ENCODE measurements at places on chromosomes 2 and 18.

- no peak for DNase-seq
Measured at GRCh38 chr2:136004965-136005364, 19.5 kb upstream of the DARS1 start.

DNA sequence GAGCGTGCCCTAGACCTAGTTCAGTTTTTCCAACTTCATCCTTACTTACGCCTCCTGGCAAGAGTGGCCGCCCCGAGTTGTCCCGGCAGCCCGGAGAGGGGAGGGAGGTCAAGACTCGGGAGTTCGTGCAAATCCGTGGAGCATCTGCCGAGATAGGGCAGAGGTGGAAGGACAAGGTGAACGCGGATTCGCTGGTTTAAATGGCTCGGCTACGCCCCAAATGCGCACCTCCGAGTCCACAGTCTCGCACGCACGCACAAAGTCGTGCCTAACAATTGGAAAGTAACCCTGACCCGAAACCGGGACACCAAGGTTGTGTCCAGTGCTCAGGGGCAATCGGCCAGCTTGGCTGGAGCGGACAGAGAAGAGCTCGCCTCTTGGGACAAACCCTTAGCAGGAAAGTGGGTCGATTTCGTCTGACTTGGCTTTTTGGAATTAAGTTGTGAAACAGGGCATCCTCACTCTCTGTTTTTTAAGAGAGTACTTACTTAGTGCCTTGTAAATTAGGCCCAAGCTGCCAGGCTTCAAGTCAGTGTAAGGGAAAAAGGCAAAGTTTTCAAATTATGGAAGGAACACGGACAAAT, 726 bp upstream of the SS18 start:
- no peak for DNase-seq

DNA sequence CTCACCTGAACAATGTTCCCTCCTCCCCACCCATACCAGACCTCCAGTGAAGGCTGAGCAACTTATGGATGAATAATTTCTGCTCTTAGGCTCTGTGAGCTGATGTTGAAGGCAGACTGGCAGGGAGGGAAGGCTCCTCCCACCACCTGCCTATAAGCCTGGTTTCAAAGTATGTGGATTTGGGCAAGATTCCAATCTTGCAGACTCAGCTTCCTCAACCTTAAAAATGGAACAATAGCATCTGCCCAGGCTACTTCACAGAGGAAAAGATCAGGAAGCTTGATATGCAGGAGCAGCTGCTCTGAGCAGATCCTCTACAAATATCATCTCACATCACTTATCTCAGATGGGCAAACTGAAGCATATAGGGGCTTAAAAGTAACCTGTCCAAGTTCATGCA, 112.2 kb downstream of the ZFP36L2 start:
- DNase-seq, result no peak

GRCh38 chr2:127166231-127166860, 53.8 kb downstream of the CYP27C1 start:
- no peak for DNase-seq

- DNase-seq, result no peak
Measured at GRCh38 chr2:43391201-43391877, 164.9 kb upstream of the ZFP36L2 start.

DNA sequence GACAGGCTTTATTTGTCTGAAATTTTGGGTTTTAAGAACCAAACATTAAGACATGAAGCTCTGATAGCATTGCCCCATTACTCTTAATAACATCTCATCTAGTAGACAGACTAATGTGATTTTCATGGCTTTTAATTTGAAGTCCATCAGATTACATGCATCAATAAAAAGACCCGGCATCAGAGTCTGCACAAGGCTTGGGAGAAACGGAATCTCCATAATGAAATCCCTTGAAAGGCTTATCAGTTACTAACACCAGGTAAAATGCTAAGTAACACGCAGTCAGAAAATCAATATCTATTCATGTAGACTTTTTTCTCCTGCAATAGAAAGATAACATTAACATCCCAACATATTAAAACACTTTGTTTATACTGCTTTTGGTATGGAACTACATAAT, 1485.2 kb upstream of the DDX18 start:
- DNase-seq, result no peak

DNA sequence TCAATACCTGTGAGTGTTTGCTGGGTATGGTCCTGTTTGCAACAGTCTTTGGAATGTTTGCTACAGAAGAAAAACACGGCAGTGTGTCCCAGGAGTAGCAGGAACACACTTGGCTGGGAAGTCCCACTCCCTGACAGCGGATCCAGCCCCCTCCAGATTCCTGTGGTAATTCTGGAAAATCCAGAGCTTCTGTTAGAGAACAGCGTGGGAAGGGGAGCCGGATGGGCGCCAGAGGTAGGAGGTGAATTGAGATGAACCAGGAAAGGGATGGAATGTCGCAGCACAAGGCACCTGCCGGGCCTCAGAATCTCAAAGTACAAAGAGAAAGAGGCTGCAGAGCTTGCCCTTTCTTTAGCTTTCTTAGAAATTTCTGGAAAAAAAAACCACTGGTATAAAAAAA, 221.9 kb downstream of the MYT1L start:
- DNase-seq, result no peak

- no peak for DNase-seq
Measured at GRCh38 chr18:8750954-8751415, 45.6 kb downstream of the MTCL1 start.

GRCh38 chr2:17517481-17518211, 594 bp downstream of the RAD51AP2 start:
- no peak for DNase-seq

DNA sequence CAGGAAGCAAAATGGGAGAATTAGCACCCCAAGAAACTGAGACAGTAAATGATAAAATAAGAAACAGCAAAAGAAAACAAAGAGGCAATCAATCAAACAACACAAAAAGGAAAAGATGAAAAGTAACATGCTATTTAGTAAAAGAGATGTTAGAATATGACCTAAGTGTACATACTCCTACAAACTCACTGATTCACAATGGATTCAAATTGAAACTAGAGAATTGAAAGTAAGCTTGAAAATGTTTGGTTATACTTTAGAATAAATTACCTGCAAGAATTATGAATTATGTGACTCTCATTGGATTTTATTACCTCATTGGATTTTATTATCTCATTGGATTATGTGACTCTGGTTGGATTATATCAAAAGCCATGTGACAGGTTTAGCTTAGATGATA, 22.8 kb upstream of the CCNYL1 start:
- DNase-seq, result no peak

GRCh38 chr2:39608263-39608575, 57.5 kb upstream of the TMEM178A start:
- DNase-seq, result no peak

GRCh38 chr2:70473101-70473722, 80.4 kb downstream of the TGFA start:
- no peak for DNase-seq

DNA sequence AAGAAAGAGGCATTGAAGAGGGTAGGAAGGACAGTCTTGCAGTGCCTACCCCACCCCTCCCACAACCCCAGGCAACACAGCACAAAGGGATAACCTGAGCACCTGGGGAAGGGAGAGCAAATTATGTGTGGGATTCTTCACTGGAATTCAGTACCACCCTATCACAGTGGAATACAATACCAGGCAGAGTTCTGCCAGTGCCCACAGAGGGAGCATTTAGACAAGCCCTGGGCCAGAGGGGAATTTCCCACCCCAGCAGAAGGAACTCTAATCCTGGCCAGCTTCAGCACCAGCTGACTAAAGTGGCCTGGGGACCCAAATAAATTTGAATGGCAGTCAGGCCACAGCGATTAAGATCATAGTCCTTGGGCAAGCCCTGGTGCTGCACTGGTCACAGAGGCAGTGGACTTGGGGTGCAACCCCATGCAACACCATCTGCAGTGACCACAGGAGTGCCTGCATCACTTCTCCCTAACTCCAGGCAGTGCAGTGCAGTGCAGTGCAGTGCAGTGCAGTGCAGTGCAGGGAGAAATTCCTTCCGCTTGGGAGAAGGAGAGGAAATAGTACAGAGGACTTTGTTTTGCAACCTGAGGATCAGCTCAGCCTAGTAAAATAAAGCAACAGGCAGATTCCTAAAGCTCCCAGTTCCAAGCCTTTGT, 147.8 kb upstream of the SRD5A2 start:
- no peak for DNase-seq

DNA sequence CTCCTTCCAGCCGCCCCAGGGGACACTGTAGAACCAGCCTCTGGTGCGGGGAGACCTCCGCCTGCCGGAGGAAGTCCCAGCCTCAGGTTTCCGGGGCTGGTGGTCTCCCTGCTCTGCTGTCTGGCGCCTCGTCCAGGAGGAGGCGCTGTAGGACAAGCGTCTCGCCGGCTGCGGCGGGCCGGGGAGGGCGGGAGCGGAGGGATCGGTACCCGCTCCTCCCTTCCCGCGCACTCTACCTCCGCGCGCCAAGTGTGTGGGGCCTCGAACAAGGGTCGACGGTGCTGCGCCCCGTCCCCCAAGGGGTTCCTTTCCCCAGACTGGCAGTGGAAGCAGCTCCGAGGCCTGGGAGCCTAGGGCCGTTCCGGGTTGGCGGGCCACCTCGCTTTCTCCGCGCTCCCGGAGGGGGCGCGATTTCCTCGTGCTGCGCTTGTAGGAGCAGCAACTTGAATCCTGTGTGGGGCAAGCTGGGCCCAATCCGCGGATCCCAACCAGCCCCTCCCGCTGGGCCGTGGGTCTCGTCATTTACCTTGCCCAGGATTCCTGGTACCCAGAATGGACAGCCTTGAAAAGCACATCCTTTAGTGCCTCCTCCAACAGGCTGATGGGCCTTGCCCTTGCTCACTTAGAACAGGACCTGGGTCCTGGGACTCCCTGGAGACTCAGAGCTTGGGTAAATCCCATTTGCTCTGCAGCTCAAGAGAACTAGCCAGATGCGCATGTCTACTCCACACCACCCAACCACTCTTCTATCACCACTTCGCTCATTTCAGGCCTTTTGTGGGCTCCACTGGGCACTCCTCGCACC, 10.6 kb upstream of the HOXD4 start:
- DNase-seq, result peak; percentile 46

DNA sequence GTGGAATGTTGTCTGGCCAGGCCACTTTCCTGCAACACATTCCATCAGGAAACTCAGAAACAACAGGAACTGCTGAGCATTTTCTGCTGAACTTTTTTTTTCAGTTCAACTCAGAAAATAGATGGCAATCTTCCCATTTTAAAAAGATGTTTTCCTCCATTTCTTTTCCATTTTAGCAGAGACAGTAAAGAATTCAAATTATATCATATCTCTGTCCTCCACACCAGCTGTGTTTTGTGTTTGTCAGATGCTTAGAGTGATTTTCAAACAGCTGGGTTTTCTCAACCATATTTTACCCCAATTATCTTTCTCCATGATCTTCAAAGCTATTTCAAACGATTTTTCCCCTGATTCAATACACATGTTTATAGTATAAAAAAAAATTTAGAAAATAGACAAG, 713.4 kb downstream of the LRRTM4 start:
- DNase-seq, result no peak

DNA sequence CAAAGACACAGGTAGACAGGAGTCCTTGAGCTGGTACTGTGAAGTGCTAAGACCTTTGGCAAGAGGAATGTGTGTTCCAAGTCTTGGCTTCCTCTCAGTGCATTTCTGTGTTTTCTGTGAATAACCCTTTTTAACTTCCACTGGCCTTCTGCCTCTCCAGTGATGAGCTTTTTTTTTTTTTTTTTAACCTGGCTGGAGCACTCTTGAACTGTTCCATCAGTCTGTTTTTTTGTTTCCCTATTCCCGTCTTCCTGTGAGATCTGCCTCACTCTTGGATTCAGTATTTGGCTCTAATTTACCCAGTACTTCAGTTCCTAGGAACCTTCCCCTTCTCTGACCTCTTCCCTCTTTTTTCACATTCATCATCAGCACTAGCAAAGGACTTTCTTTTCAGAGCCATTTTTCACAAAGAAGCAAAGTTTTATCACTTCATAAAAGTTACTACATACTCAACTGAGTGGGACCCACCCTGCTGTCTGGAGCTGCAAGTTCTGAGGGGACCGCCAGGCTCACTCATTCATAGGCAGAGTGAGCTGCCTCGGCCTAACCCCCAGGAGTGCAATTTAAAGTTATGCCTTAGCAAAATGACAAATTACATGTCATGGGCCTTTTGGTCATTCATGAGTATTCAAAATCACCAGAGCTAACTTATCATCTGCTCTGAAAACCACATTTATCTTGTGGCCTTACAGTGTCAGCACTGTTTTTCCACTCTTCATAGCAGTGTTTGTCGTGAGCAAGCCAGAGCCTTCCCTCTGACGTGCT, 126.9 kb upstream of the DAPL1 start:
- DNase-seq, result no peak

- no peak for DNase-seq
Measured at GRCh38 chr2:176999301-176999700, 213.3 kb upstream of the HNRNPA3 start.

DNA sequence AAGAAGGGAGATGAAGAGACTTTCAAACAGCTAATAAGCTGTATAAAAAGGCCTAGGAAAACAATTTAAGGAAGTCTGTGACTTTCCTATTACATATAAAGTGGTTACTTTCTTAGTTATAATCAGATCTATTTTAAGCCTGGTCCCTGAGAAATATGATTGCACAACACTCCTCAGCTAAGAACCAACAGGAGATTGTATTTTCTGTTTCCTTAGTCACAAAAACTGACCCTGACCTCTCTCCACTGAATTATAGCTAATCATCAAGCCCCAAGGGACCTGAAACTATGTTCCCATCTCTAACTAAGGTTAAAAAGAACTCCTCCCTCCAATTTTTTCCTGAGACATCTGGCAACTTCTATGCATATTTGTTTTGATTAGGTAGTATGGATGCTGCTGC, 106.9 kb downstream of the ROCK1 start:
- DNase-seq, result no peak

DNA sequence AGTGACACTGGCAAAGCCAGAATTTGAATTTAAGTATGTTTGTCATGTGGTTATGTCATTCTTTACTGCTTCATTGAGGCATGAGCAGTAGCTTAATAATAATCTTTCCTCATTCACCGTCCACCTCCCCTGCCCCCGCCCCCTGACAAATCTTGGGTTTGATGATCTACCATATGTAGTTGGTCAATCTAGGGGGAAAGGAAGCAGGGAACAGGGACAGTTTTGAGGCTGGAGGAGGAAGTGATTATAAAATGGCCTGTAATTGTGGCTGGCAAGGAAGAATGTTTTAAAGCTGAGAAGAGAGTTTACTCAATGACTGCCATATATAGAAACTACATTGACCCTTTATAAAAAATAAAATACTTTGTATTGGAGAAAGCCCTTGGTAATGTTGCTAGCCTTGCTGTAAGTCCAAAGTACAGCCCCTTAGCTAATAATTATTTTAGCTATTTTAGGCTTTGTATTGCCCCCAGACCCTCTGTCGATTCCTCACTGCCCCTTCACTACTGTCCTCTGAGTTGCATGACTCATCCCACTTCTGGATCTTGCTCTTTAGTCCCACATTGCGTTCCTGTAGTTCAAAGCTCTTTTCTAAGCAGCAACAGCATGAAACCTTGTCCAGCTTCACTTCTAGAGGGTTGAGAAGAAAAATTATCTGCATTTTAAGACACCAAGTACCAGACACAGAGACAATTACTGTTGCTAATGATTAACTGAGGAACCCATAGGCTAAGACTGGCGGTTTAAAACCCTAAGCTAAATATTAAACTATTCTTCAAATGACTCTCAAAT, 38.4 kb downstream of the PELI1 start:
- no peak for DNase-seq
